Omental fat pad (tissue), 4 donors: ENCODE measurements at places on chromosomes 2 and 18.

- DNase-seq, result no peak
Observed at GRCh38 chr2:30694286-30695055, 112.8 kb downstream of the CAPN13 start.

DNA sequence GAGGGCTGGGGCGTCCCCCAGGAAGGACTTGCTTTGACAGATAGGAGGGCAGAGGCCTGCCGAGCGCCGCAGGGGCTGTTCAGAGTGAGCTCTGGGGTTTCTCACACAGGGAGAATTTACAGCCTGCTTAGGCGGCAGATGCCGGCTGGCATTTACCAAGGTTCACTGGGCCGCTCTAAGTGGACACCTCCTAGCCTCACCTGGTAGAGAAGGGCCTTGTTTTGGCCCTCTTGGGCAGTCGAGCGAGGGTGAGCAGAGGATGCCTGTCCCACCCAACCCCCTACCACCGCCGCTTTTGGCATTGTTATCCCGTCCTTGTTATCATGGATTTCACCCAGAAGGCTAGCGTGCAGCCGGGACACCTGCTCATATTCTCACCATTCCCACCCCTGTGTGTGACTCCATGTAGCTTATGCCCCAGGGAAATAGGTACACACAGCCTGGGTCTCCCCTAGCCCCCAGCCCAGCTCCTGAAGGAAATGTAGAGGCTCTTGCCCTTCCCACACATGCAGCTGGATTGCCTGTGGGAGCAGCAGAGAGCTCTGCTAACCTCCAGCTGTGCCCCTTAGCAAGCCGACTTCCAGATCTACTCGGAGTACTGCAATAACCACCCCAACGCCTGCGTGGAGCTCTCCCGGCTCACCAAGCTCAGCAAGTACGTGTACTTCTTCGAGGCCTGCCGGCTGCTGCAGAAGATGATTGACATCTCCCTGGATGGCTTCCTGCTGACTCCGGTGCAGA lies 52.4 kb downstream of the FAM168B start:
- DNase-seq, result no peak

- DNase-seq, result no peak
Observed at GRCh38 chr18:24502667-24503523, 42.5 kb downstream of the HRH4 start.

- DNase-seq, result no peak
Observed at GRCh38 chr2:44947028-44947375, 5.5 kb downstream of the SIX3 start.

GRCh38 chr2:226898897-226899296 lies 63.0 kb downstream of the RHBDD1 start:
- DNase-seq, result no peak

GRCh38 chr2:157203651-157204050 lies 53.9 kb upstream of the GALNT5 start:
- no peak for DNase-seq

DNA sequence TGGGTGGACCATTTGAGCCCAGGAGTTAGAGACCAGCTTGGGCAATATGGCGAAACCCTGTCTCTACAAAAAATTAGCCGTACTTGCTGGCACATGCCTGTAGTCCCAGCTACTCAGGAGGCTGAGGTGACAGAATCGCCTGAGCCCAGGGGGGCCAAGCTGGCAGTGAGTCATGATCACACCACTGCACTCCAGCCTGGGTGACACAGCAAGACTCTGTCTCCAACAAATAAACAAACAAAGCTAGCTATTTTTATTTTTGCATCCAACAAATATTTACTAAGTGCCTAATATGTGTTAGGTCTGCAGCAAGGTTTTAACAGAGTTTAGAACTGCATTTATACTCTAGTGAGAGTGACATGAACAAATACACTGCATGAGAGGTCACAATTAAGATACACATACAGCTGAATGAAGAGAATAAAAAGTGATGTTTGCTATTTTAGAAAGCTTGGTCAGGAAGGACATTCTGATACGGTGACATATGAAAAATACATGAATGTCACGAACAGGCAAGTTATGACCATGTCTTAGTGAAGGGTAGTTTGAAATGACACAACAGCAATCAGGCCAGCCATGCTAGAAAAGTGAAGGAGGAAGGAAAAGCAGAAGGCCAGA lies 83.2 kb upstream of the FRZB start:
- DNase-seq, result no peak

GRCh38 chr18:75110846-75111415 lies 98.0 kb downstream of the PTGR3 start:
- no peak for DNase-seq

DNA sequence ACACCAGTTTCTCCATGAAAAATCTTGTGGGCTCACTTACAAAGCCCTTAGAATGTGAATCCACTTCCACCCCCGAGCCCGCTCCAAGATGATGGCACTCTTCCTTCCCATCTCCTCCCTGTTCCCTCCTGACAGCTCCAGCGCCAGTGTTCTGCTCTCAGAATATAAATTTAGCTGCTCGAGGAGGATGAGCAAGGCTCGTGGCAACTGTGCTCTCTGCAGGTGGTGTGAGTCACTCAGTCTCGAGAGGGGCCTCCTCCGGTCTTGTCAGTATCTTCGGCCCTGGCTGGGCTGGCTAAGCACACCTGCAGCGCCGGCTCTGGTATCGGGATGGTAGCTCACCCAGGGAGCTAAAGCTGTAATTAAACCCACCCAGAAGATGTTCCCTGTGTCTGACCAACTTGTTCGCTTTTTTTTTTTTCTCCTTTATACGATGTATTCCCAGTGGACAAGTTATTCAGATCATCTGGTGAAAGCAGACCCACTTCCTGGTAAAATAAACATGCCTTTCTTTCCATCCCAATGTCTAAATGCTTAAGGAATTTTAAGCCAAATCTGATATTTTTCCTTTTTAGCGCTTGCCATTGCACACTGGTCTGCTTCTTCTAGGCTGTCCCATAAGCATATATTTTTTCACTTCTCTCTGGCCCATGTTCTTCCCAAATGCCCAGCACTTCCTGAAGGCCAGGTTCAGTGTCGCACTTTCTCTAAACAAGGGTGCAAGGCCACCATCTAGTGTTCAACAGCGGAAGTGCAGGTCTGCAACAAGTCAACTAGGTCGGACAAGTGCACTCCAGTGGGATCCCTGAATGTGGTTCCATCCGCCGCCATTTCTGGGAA lies 31.4 kb upstream of the YPEL5 start:
- peak; percentile 93 for DNase-seq

GRCh38 chr18:74745633-74746403 lies 148.1 kb downstream of the ZNF407 start:
- no peak for DNase-seq

- no peak for DNase-seq
Observed at GRCh38 chr2:233439191-233439590, 84.9 kb downstream of the DGKD start.

- DNase-seq, result no peak
Observed at GRCh38 chr2:117967977-117968718, 45.7 kb downstream of the CCDC93 start.

DNA sequence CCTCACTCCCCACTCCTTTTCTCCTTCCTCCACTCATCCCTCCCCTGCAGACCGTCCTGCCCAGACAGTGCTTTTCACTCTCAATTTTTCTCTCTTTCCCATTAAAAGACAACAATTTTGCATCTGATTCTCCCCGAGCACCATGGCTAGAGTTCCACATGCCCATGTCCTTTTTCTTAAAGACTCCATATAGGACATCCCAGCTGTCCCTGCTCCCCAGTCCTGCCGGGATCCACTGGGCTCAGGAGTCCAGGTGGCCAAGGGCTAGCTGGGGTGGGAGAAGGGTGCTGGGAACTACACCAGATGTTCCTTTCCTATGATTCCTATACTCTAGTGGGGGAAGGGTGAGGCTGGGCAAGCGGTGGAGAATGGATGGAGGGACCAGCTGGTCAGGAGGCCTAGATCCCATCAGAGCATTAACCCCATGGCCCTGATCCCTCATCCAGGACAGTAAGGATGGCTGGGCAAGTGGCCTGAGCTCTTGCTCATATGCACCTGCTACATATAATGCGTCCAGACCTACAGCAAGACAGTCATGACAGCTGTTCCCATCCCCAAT lies 52.8 kb upstream of the RMDN2 start:
- DNase-seq, result no peak

- DNase-seq, result no peak
Observed at GRCh38 chr18:13452388-13452811, 233.8 kb downstream of the LDLRAD4 start.

GRCh38 chr2:143807671-143808070 lies 678.5 kb downstream of the ARHGAP15 start:
- DNase-seq, result no peak

- DNase-seq, result no peak
Observed at GRCh38 chr2:23757686-23758433, 169.1 kb downstream of the ATAD2B start.

DNA sequence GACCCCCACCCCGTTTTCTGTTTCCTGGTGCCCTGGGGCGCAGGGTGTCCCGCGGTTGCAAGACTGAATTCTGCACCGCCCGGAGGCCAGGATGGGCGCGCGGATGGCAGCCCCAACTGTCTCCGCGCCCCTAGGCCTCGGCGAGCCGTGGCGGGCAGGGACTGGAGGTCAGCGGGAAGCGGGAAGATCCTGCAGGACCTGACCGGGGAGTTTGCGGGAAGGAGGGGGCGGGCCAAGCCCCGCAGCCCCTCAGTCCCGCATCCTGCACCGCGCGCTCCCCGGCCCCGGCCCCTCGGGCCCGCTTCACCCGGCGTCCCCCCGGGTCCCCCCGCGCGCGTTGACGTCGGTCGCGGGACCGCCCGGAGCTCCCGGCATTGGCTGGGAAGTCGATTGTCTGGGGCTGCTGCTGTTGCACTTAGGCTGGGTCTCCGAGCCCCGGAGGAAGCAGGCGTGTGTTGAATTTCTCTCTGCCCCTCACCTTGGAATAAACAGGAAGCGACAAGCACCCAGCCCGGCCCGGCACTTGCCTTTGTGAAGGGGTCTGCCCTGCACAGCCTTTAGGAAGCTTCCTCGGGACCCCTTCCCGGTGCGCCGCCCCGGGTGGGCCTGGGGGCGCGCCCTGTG lies at the start of gene LDLRAD4:
Gene LDLRAD4 (plus strand): TSS at position 393 of the 624 bp plus-strand sequence.
- DNase-seq, result no peak

DNA sequence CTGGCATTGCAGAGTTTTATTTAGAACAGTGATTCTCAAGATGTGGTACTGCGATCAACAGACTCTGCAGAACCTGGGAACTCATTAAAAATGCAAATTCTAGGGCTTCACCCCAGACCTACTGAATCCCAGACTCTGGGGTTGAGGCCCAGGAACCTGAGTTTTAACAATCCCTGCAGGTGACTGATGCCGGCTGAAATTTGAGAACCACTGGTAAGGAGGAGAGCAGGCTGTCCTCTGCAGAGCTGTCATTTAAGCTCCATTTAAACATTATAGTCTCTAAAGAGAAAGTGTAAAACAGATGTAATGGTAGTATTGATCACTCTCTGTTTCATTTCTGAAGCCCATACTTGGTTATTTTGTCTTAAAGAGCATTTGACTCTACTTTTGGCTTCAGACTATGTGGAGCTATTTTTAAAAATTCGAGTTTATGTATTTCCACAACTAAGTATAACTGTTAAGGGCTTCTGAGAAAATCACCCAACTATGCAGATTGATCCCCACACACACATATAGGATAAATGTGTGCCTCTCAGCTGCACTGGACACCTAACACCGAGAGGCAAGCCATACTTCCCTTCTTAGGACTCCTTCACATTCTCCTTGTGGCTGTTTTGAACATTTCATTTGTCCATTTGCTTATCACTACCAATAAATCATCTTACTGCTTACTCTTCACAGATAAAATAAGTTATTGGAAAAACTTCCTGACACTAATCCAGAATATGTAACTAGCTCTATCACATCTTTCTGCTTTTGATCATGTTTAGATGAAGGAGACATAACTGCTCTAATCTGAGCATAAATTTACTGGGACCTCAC lies 487.5 kb downstream of the DLGAP1 start:
- no peak for DNase-seq

GRCh38 chr2:131127076-131127475 lies 21.9 kb downstream of the PLEKHB2 start:
- DNase-seq, result no peak

DNA sequence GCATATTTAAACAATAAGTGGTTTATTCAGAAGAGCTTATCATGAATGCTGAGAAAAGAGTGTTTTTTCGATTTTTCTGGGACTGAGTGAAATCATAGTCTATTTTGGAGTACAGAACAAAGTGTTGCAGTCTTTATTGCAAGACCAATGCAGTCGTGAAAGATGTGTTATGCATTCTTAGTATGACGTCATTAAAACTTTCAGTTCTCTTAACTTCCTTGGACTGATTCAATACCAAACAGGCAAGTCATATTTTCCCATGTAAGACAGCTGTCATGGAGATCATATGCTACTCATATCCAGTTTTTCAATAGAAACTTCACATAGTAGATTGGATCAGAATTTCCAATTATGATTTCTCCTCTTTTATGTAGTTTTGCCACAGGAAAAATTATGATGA lies 92.6 kb downstream of the RIT2 start:
- no peak for DNase-seq
